Upper lobe of right lung (tissue), 1 donor: ENCODE measurements at places on chromosomes 5 and 9. TPM values are rescaled to one million over a fixed set of nuclear protein-coding genes. Genes with fewer than 3 reads are reported as not detected.

OR13C2 gene
- not detected for total RNA-seq

MELK gene
- total RNA-seq = 1.2 TPM

GLDC gene
- total RNA-seq = 1.7 TPM

C9 gene
- total RNA-seq = not detected

OSMR gene
- total RNA-seq = 85.6 TPM

PTGES gene
- 2.1 TPM for total RNA-seq

FGF1 gene
- 1.8 TPM for total RNA-seq

LRRC26 gene
- not detected for total RNA-seq

FAXDC2 gene
- 79.0 TPM for total RNA-seq

EQTN gene
- not detected for total RNA-seq

SELENOP gene
- total RNA-seq = 884 TPM

MCTP1 gene
- total RNA-seq = 40.7 TPM

OLFML2A gene
- total RNA-seq = 39.5 TPM

PCDHB3 gene
- 1.9 TPM for total RNA-seq

DNA sequence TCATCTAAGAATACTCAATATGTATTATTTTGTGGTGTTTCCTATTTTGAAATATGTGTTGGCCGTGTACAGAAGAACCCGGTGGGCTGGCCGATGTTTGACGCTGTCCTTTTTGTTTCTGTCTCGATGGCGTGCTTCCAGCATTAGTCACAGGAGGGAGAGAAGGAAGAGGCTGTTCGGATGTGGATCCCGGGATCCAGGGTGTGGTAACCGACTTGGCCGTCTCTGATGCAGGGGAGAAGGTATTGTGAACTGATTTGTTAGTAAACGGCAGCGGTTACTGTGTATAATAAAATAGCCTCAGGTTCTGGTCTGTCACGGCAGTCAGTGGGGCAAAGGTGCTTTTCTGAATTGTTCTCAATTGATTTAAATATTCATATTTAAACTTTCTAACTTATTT lies 275.0 kb downstream of the ARHGEF28 start:
- DNase-seq = no peak

DNA sequence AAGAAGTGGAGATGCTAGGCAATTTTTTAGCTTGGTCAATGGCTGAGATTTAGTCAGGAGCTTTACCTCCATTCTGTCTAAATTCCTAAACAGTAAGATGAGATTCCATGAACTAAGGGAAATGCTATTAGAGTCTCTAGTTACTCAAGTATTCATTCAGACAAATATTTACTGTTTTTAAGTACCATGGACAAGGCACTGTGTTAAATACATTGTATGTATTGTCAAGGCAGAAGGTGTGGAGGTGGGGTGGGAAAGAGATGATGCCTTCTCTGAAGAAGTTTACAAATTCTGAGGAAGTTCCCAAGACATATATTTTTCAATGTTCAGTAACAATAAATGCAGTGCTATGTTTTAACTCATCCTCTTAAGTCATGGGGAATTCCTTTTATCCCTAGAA lies 459.9 kb upstream of the NMUR2 start:
- no peak for DNase-seq

DNA sequence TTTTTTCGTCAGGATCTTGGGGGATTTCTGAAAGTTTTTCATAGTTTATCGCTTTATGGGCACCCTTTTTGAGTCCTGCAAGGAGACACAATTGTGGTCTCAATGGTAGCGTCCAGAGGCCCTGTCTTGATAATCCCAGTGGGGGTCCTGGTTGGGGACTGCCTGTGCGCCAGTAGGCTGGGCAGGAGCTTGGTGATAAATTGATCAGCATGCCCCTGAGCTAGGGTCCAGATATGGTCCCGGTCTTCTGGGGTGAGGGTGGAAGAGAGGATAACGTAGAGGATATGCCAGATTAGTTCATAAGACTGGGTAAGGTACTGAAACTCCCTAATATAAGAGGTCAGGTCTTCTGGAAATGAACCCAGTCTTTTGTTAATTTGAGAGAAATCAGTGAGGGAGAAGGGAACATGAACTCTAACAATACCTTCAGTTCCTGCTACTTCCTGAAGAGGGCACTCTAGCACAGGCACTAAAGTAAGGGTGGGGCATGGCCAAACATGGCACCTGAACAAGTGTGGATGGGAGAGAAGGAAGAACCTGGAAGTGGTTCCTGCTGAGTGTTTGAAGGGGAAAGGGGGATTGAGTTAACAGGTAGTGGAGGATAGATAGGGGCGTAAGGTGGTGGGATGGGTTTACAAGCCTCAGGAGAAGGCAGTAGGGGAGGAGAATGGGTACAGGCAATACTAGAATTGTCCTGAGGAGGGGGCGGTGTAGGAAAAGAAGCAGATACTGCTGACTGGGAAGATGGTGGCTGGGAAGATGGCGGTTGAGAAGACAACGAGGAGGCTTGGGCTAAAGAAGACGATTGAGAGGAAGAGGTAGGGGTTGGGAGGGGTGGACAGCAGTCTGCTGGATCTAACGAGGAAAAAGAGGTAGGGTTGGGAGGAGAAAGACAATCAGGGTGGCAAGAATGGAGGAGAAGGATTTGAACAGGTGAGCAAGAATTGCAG lies 33.8 kb upstream of the ANXA2R start:
- no peak for DNase-seq

DNA sequence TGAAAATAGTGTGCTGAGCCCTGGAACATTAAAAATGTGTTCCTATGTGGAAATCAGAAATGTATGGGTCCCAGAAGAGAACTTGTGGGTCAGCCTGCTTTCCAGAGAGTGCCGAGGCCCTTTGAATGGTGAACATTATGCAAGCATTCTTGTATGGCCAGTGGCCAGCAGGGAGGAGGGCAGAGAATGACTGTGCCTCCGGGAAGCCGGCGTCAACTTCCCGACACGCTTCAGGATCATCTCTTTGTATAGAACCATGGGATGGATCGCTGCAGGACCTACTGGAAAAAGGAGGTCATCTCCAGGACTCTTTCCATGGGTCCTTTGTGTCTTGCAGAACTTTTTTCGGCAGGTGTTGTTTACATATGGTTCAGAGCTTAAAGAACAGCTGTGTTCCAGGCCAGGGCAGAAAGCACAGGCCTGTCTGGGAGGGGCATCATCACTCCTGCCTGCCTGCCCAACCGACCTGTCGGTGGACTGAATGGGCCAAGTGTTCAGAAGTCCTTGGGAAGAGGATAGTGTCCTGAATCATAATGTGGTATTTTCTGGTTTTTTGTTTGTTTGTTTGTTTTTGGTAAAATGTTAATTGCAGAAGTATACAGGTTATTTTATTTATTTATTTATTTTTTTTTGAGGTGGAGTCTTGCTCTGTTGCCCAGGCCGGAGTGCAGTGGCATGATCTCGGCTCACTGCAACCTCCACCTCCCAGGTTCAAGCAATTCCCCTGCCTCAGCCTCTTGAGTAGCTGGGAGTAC lies 9.0 kb downstream of the PRRC2B start:
- peak; percentile 87 for DNase-seq

- DNase-seq = no peak
Observed at GRCh38 chr5:41339339-41339738, 126.0 kb upstream of the C6 start.

DNA sequence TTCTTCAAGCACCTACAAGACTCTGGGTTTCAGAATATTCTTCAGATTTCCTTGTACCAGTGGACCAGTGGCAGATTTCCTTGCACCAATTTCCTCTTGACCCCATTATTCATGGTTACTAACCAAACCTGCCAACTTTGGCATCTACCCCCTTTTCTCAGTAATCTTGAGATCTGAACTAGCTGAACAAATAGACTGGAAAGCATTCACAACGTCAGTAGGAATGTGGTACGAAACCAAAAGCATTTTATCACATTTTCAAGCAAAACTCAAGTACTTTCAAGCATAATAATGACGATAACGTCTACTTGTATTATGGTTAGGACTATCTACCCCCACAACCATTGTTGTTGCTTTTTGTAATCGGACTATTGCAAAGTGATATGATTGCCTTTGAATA lies 1217.3 kb downstream of the PTPRD start:
- no peak for DNase-seq

- no peak for DNase-seq
Observed at GRCh38 chr9:78294290-78295176, 2.4 kb upstream of the PSAT1 start.

DNA sequence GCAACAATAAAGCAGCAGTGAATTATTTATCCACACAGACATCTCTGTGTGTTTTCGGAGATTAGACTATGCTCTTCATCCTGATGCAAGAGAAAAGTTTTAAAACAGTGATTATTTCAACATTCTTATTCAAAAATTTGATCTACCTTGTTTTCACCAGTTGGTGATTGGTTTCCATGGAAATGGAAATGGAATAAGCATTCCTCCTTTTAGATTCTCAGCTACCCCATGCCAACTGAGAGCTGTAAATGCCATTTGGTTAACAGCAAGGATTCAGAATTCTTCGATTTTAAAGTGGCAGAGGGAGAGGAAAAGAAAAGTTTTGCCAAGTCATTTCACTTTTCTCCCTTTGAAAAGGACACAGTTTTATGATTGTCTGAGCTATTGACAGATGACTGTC lies 154.7 kb downstream of the PCSK5 start:
- no peak for DNase-seq

GRCh38 chr9:87336407-87336806 lies 161.3 kb upstream of the DAPK1 start:
- DNase-seq = no peak

DNA sequence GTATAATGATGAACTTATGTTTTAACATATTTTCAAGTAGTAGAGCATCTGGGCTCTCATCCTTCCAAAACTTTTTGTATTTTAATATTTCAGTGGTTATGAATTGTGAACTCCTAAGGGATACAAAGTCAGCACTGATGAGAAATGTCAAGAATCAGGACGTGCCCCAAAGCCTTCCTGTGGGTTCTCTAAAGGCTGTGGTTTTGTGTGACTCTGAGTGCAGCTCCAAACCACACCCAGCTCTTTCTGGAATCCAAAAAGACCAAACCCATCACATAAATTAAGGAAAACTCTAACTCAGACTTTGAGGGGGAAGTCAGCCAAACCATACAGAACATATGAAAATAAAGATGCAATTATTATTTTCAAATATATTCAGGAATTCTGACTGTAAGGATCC lies 40.8 kb upstream of the SMU1 start:
- DNase-seq = no peak

GRCh38 chr5:60010853-60011252 lies 117.3 kb upstream of the PDE4D start:
- DNase-seq = no peak

DNA sequence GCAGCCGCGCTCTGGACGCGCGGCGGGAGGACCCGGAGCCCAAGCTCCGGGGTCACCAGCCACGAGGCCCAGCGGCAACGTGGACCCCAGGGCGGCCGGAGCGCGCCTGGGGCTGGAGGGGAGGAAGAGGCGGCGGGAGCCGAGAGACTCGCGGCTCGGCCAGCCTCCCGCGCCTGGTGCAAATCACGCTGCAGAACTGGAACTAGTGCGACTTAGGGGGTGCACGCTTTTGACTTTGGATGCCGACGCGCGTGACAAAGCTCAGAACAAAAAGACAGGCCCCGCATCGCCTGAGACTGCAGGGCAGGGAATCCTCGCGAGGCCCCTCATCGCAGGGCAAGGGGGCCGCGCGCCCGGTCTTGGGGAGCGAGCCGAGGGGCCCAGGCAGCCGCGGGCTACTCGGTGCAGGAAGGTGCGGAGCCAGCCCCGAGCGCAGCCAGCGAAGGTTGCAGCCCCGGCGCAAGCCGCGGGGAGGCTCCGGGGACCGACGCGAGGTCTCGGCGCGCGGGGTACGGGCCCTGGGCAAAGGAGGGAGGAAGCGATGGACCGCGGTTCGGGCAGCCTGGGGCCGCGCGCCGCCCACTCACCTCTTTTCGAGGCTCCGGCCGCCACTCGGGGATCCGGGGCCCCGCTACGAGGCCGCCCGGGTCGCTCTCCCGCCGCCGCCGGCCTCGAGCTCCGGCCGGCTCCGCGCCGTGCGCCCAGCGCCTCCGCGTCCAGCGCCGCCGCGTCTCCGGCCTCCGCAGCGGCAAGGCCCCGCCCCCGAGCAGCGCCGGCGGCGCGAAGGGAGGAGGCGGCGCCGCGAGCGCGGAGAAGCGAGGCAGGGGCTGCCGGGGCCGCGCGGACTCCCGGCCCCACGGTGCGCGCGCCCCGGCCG lies at the start of gene GOLM1:
Gene GOLM1 (minus strand): TSS at position 735 of the 877 bp plus-strand sequence. CDS start 20,238 bp downstream, outside the sequence.
- DNase-seq = peak; percentile 80

- peak; percentile 65 for DNase-seq
Observed at GRCh38 chr9:109314011-109314531, 6.8 kb downstream of the EPB41L4B start.

DNA sequence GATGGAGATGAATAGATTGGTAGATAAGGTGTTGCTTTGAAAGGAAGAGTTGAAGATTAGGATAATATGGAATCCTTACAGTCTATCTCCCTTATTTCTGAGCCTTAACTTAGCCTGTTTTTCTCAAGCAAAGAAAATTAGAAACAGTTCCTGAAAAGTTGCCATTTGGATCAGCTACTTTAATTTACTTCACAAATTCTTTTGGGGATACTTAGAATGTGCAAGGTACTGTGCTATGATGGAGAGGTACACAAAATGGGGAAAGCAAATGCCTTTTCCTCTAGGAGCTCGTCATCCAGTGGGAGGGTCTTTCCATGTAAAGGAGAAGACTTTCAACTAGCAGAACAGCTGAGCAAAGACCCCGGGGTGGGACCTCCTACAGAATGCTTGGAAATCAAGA lies 51.1 kb upstream of the SMARCA2 start:
- DNase-seq = no peak

DNA sequence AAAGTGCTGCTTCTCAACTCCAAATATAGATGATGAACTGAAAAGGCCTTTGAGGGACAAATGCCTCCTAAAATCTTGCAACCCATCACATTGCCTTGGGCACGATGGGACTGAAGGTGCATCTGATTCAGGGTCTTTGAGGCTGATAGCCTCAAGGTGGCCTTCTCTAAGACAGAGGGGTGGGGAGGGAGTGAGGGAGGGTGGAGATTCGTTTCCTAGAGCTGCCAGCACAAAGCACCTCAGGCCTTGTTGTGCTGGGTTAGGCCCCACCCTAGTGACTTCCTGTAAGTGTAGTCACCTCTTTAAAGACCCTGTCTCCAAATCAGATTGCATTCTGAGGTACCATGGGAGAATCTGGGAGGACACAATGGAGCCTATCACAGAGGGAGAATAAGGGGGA lies 57.1 kb downstream of the BARX1 start:
- DNase-seq = no peak

DNA sequence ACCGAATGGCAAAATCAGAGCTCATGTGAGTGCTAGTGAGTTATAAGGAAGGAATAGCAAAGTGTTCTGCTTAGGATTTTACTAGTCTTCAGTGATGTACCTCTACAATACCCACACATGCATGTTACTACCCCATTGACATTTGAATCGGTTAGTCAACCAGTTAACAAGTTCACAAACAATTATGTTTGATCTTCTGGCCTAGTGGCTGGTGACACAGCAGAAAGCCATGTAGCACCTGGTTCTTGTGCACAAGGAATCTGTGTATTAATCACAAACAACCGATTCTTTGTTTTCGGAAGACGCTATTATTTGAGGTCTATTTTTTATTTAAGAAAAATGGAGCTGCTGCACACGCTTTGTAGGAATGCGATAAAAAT lies 41.9 kb downstream of the NTRK2 start:
- DNase-seq = no peak

- DNase-seq = peak; percentile 77
Observed at GRCh38 chr9:33443047-33443446, 4.3 kb downstream of the AQP3 start.

- DNase-seq = no peak
Observed at GRCh38 chr5:57508211-57508610, 25.6 kb upstream of the ACTBL2 start.
